ENCODE measurements at places on chromosomes 12 and 14.
A peak's percentile ranks its signal among the peaks of the same experiment; 100 is the strongest.

- peak; percentile 99 for ATAC-seq
Observed at GRCh38 chr12:74890237-74890599, 319.4 kb downstream of the KCNC2 start.

DNA sequence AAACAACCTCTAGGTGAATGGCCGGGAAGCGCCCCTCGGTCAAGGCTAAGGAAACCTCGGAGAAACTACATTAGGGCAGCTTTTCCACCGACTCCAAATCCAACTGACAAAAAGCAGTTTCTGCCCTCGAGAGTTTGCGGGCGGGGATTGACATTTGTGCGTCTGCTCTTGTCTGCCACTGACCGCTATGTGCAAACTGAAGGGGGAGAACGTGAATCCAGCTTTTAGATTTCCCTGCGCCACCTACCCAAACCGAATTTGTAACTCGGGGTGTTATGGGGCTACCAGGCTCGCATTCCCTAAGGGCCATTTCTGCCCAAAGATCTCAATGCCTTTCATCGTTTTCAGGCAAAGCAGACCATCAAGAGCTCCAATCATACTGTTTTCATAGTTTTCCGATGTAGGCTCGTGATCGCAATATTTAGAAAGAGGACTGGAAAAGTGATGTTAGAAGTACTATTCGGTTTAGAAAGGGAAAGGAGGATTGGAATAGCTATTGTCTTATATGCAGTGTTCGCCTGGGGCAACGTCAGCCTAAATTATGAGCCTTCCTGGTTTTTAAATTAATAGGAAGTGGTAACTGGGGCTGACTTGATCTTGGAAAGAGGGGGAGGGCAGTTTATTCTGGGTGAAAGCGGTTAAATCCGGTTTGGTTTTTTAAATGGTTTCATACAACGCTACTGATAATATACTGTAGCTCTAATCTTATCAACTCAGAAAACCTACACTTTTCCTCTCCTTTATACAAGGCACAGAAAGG, 45.4 kb downstream of the BCAT1 start:
- ATAC-seq = no peak

DNA sequence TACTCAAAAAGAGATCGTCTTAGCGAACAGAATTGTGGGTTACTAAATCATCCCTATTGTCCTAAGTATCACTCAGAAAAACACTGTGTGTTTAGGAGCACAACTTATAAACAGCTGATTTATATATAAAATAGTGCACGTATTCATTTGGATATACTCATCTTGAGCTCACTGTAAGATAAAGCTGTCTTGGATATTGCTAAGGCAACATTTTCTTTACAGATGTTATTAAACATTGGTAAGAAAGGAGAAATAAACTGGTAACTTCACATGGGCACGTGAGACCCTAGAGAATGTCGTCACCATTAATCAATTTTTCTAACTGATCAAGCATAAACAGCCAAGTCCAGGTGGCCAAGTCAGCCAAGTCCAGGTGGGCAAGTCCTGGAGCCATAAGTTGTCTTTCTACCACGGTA, 1.7 kb downstream of the PAWR start:
- no peak for ATAC-seq

- ATAC-seq = no peak
Observed at GRCh38 chr12:18373181-18373580, 111.9 kb downstream of the PIK3C2G start.

- no peak for ATAC-seq
Observed at GRCh38 chr14:100629696-100630095, 42.5 kb upstream of the BEGAIN start.

DNA sequence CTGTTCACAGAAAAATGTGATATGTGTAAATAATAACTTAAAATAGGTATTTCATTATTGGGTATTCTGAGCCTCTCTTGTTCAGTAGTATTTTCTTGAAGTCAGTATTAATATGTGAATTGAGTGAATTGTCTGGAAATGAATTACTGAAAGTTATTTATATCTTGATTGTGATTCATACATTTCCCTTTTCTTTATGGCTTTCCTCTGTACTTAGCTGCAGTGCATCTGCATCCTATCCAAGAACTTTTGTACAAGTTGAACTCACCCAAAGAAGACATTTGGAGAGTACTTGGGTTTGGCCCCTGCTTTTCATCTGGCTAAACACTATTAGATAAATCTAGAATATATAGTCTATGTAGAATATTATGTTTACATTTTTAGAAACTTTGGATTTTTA, 326.0 kb downstream of the RAD51B start:
- peak; percentile 8 for ATAC-seq

Data from SK-N-SH treated with all-trans-retinoic acid at 6 μM for 48 hours (cell line).